NCI-H510A treated with DMSO at 0.1 percent for 48 hours (cell line): ENCODE measurements at places on chromosomes 7 and 10.
A peak's percentile ranks its signal among the peaks of the same experiment; 100 is the strongest.

DNA sequence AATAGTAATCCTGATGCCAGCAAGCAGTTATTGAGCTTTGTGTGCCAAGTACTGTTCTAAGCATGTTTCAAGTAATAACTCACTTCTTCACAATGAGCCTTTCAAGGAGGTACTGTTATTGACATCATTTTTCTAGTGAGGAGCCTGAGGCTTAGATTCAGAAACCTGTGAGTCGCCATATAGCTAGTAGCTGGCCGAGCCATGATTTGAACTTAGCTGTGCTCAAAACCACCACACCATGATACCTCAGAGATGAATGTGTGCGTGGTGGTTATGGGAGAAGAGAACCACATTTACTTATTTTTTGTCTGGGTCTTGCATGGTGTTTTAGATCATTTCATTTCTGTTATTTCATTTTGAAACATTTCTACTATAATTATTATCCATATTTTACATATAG, 578.9 kb downstream of the AUTS2 start:
- no peak for DNase-seq

- DNase-seq: no peak
Measured at GRCh38 chr10:64506963-64507362, 985.8 kb downstream of the REEP3 start.

- DNase-seq: no peak
Measured at GRCh38 chr7:90582164-90582563, 14.0 kb upstream of the CDK14 start.

DNA sequence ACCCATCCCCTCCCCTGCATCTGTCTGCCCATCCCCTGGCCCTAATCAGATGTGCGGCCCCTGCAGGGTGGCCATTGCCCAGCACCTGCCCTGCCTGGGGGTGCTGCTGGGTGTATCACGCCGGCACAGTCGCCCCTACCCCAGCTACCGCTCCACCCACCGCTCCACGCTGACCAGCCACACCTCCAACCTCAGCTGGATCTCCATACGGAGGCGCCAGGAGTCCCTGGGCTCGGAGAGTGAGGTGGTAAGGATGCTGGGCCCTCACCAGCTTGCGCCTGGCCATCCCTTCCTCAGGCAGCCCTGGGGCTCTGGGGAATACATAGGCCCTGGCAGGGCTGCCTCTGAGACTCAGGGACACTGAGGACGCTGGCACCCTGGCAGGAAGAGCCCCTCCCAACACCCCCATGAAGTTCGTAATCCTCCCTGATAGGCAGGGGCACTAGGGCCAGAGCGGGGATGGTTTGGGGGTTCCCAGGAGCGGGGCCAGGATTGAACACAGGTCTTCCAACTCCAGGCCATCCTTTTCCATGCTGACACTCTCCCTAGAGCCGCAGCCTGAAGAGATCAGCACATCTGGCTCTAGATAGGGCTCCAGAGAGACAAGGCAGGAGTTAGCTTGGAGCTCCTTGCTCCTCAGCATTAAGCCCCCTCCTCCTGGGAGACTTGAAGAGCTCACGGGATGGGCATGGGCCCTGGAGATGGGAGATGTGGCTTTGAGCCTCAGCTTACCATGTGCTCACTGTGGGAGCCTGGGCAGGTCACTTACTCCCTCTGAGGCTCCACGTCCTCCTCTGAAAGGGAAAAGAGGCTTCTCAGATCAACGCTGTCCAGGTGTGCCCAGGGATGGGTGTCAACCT, 5.9 kb upstream of the LDB3 start:
- DNase-seq: no peak

DNA sequence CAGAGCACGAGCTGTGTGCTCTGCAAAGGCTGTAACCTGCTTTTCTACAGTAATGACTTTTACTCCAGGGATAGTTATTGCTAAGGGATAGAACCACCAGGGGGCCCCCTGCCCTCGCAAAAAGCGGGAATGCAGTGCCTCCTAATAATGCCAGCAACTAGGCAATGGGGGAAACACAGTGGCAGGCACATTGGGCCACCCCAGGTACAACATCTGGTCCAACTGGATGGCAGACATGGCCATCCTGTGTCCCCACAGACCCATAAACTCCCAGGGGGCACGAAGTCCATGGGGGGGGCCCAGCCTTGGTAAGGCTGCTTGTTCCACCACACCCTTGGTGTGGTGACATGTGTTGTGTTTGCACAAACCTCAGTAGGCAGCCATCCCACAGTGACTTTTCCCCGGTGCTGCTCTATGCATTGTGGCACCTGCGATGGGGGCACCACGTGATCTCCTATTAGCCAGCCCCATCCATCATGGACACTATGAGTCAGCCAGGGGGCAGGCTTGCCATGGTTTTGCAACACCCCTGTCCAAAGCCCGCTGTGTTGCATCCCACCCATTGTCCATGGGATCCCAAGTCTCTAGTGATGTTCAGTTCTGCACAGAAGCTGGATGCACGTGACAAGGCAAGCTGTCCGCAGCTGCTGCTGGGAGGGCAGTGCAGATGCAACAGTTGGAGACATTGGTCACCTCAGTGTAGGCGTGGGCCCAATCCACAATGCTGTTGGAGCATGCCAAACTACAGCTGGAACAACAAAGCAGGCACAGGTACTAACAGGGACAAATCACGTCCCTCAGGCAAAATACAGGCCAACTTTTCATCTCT, 84.0 kb downstream of the ANLN start:
- DNase-seq: peak; percentile 67

GRCh38 chr7:17844514-17845196, 95.6 kb downstream of the SNX13 start:
- no peak for DNase-seq

DNA sequence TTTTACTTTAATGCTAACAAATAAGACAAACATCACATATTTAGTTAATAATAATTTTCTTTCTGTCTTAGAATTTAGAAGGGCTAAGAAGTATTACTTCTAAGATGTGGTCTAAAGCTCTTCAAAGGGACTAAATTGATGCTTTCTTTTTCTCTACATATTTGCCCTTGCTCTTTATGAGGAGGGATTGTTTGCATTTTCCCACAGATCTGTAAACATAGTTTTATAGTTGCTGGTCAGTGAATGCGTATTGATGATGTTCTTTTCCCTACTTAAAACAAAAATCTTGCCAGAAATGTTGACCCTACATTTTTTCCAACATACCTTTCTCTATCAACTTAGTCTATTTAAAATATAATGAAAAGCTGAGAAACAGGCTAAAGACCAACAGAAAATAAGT, 372.4 kb upstream of the LRGUK start:
- DNase-seq: no peak

DNA sequence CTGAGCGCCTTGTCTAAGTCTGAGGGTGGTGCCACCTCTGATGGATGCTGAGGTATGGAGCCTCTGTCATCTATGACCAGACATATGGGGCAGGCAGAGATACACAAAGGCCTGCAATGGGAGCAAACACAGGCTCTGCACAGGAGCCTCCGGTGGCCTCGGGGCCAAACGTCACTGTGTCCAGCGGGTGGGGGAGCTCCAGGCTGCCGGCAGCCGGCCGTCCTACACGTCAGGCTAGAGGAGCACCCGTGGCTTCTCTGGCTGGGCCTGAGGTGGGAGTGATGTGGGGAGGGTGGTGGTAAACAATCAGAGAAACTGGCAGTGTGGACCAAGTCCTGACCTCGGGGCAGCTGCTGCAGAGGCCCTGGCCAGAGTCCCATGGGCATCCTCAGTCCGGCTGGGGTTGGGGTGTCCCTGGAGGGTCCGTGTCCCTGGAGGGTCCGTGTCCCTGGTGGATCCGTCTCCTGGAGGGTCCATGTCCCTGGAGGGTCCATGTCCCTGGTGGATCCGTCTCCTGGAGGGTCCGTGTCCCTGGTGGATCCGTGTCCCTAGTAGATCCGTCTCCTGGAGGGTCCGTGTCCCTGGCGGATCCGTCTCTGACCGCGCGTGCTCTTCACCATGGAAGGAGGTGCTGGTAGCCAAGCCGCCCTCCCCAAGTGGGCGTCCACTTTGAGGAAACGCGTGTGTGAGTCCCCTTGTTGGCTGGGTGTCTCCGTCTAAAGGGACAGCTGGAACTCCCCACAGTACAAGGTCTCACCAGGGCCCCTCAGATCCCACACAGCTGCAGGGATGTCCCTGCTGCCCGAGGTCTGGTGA, 24.2 kb upstream of the FAM20C start:
- no peak for DNase-seq

DNA sequence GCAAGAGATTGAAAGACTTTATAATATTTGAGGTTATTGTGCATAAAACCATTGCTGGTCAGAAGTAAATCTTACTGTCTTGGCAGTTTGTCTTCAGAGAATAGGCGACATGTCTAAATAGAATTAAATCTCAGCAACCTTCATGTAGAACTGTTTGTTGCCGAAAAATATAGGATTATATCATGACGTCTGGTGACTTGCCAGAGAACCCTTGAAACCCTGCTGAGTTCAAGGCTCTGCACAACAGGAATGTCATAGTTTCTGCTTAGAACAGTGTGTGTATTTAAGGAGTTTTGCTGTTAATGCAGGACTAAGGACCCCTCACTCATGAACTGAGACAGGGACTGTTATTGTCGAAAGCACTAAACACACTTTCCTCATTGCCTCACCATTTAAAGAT, 206.4 kb upstream of the ETV1 start:
- DNase-seq: no peak

DNA sequence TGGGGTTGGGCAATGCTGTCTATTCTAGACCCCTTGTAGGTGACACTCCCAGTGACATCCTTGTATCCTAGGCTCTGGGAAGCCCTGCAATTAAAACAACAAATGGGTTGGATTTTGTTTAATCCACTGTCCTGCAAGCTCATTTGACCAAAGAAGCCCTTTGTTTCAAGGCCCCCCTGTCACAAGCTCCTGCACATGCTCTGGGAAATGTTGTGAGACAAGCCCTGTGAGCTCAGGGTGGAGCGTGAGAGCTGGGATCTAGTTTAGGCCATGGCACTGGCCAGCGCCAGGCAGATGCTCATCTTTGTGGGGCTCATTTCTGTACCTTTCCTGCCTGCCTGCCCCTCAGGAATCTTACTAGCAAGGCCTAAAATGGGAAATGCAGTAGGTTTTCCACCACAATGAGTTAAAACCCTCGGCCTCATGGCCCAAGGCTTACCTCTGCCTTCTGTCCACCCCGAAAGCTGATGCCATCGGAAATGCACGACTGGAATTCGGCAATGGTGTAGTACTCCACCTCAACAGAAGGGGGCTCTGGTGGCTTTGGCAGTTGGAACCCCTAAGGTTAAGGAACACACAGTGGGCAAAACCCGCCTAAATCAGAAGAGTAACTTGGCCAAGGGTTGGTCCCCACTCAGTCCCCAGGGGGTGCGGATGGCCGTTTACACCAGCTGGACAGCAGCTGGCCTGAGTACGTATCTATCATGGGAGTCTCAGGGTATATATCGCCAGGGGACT, 112.0 kb downstream of the NEURL1 start:
- peak; percentile 14 for DNase-seq

DNA sequence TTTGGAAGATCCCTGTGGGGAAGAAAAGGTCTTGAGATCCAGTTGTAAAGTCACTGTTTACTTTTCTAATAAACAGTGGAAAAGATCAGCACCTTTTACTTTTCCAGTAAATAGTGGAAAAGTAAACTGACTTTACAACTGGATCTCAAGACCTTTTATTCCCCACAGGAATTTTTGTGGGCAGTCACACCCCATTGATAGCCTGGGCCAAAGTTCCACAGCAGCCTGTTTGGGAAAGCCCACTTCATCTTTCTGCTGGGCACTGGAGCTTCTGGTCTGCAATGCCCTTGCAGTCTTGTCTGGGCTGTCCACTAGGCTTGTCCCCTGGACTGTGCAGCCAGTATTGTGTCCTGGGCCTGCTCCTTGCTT, 50.2 kb downstream of the ADCY1 start:
- no peak for DNase-seq

GRCh38 chr7:114269714-114270113, 144.9 kb upstream of the FOXP2 start:
- DNase-seq: peak; percentile 8

DNA sequence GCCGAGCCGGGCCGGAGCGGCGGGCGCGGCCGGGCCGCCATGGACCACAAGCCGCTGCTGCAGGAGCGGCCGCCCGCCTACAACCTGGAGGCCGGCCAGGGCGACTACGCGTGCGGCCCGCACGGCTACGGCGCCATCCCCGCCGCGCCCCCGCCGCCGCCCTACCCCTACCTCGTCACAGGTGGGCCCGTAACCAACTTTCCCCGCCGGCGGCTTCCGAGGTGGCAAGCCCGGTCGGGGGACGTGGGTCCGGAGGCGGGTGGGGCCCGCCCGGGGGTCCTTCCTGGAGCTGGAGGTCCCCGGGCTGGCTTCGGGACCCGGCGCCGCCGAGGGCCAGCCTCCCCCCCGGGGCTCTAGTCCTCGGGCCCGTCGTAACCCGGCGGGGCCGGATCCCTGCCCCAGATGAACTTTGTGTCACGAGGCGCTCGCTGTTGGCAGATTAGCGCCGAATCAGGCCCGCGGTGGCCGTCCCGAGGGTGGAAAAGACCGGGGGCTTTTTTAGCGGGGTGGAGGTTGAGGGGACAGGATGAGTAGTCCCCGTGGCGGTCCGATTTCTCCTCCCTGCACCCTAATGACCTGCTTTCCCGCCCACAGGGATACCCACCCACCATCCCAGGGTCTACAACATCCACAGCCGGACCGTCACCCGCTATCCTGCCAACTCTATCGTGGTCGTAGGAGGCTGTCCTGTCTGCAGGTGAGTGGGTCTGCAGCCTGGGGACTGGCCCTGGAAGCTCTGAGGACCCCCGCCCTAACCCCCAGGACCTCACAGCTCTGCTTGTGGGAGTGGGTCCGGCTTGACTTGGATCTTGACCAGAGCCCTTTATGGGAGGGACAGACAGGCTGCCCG, 496 bp downstream of the BRI3 start:
- DNase-seq: no peak

GRCh38 chr7:27171637-27172314, 2.3 kb downstream of the HOXA10 start:
- peak; percentile 91 for DNase-seq

DNA sequence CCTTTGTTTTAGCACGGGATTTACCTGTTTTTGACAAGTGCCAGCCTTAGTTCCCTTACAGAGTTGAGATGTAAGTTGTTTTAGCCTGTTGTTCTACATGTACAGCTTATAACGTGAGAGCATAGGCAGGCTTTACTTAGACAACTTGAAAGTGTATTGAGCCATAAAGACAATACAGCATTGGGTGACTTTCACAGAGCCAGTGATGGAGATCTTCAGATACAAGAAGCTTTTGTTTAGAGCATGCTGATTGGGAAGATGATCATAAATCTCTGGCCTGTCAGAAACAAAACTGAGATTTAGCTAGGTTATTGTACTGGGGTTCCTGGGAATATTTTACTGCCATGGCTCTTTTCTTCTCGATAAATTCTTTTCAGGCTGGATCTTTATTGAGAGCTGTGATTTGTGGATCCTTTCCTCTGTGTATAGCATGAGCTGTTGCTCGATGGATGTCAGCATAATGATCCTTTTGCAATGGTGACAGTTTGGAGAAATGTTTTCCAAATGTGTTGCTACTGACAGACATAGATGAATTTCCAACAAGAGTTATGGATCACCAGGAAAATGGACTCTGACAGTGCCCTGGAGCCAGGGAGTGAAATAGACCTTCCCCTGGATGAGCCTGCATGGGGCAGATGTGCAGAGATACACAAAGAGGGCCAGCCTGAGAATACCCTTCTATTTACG, 30.2 kb downstream of the LHFPL3 start:
- DNase-seq: no peak

- no peak for DNase-seq
Measured at GRCh38 chr7:41652267-41652666, 50.6 kb downstream of the INHBA start.
